T1000 (cell line): ENCODE measurements at places on chromosomes 2 and 18.

GRCh38 chr2:83365476-83365875, 1093.6 kb downstream of the SUCLG1 start:
- DNase-seq: no peak

DNA sequence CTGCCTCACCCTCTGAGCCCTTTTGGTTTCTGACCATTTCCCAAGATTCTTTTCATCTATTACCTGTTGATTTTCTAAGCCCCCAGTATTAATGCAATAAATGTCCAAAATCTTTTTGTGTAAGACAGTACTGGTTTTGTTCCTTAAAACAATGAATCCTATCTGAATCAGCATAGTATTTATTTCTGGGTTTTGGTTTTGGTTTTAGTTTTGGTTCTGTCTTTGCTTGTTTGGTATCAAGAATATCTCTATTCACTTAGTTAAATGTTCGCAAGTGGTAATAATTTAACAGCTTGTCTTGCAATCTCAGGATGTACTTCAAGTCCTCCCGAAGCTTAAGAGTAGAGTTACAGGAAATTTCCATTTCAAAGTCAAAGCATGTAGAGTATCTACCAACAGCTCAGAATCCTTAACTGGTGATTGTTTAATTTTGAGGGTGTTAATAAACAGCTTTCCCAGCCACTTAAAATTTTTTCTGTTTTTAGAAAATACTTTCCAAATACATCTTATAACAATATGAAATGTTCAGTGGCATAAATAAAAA, 67.7 kb upstream of the NEDD4L start:
- no peak for DNase-seq

DNA sequence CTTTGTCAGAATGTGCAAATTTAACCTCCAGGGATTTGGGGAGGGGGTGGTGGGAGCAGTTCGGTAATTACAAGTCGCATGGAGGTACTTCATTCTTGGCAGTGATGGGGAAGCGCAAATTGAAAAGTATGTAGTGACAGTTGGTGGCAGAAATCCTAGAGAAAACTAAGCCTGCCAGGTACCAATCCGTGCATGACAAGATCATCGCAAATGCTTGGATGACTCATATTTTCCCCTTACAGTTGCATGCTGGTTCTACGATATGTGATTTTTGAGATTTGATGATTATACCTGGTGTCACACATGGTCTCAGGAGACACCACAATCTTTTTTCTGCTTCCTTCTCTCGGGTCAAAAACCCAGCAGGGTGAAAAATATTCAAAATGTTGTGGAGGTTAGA, 479.7 kb upstream of the ID2 start:
- no peak for DNase-seq

- DNase-seq: no peak
These were observed 5.3 kb upstream of the PXDN start for GRCh38 chr2:1749489-1750119.

DNA sequence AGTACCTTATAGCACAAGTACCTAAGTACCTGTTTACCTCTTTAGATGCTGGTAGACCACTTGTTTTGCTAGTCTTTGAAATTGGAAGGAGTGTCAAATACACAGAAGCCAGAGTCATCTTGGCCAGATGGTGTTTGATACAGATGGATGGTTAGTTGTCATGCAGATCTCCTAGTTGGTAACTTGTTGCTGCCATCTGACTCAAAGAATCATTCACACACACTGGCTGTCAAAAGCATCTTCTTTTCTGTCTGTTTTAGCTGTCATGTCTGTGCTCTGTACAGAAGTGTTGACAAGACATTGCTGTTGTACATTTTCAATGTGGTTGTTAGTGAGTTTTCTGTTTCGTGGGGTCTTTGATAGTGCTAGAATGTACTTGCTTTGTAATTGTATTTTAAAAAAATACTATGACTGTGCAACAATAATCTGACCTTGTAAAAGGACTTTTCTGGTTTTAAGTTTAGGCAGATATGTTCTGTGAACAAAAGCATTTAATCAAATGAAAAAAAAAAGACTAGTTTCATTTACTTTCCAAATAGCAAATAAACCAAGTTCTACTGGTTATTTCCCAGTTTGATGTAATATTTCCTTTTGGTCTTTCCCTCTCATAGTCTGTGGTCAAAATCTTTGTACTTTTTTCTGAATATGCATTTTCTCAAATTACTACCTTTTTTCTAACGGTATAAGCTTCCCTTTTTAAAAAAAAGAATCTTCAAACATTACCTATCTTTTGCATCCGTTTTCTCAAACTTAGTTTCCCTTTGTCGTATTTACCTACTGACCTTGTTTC, 39.9 kb downstream of the TANK start:
- no peak for DNase-seq

DNA sequence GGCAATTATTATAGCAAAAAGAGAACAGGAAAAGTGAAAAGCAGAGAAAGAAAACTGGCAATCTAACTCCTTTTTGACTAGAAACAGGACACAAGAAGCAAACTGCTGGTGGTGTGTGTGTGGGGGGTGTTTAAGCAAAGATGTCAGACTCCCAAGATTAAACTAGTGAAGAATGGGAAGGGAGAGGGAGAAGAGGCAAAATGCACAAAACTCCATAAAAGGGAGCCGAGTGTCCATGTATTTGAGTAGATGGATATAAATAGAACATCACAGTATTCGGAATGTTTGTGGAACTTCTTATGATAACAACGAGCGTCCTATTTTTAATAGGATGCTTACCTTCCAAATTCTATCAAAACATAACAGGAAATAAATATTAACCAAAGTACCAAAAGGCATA, 179.8 kb upstream of the TRIB2 start:
- no peak for DNase-seq

GRCh38 chr2:133247631-133248030, 320.6 kb downstream of the NCKAP5 start:
- DNase-seq: no peak

DNA sequence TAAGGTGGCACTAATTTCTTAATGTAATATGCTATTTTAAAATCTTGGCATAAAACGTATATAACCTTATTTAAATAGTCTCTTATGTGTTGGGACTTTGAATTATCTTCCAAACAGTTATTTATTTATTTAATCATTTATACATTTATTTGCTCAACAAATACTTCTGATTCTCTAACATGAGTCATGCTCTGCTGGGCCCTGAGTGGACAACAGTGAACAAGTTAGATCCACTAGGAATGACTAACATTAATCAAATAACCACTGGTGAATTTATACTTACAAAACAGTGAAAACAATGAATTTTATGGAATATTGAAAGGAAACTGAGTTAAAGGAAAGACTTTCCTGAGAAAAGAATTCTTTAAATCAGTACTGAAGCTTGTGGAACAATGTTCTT, 1257.2 kb upstream of the CHAC2 start:
- no peak for DNase-seq

GRCh38 chr2:170241756-170242155, 63.8 kb downstream of the MYO3B start:
- DNase-seq: no peak

- no peak for DNase-seq
These were observed 3.8 kb downstream of the SLC1A4 start for GRCh38 chr2:64992990-64993389.

DNA sequence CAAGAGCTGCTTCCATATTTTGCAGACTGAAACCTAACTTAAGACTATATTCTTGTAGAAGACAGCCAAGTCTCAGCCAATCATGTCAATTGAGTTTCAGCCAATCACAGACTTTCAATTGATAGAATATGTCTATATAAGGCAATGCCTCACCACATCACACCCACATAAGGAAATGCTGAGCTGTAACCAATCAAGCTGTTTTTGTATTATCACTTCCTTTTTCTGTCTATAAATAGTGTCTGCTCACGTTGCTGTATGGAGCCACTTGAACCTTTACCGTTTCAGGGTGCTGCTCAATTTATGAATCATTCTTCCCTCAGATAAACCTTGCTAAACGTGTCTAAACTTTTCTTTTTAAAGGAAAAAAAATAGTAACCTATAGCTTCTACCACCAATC, 1554.4 kb upstream of the LRRTM1 start:
- DNase-seq: no peak

DNA sequence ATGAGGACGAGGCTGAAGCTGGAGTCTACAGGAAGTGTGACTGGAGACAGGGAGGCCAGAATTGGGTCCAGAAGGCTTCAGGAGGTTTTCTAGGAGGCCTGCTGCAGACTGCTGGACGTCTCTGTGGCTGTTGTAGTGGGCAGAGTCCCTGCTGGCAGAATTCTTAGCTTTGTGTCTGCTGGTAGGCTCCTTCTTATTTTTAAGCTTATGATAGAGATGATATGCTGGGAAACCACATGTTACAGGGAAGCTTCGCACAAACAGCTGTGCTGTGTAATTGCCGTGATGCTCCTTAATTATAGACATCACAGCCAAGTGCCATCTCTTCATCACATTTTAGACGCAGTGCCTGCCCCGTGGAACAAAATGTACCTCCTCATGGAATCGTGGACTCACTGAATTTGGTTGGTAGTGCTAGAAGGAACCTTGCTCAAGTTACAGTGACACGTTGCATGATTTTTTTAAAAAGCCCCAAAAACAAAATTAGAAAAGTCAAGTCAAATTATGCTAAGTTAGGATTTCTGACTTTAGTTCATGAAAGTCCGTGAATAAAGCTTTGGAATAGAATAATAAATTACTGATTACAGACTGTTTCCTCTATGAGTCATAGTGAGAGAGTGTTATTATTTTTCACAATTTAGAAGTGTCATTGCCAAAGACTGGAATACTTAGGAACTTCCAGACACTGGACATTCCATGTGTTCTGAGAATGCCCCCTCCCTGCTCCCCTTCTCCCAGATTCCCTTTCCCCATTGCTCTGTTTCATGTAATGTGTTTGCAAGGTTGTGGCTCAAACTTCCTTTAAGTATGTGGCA, 144.1 kb downstream of the FHOD3 start:
- DNase-seq: no peak

DNA sequence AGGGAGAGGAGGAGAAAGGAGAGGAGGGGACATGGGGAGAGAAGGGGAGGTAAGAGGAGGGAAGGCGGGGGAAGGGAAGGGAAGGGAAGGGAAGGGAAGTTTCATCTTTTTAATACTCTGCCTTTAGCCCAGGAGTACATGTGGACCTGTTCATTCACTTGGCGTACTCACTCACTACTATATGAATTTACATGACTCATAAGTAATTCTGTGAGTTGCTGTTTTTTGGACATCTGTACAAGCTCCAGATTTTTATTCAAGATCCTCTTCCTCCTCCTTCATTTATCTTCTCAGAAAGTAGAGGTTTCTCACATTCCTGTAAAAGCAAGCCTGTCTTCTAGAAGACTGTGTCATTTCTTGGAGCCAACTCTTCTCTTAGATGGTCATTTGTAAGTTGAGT, 84.6 kb downstream of the RDH14 start:
- DNase-seq: no peak

DNA sequence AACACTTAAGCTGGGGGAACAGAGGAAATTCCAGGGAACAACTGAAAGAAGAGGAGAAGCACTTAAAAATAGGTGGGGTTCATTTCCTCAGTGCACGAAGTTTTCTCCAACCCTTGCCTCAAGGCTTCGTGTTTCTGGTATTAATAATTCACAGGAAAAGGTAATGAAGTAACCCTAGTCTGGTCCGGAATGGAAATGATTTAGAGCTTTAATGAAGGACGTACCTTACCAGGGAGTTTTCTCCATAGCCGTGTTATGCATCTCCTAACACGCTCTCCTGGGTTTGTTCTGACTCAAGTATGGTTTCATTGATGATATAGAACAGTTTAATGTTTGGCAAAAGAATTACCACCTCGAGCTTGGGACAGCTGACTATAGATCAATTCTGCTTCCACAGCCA, 214.2 kb downstream of the MTX2 start:
- DNase-seq: no peak

DNA sequence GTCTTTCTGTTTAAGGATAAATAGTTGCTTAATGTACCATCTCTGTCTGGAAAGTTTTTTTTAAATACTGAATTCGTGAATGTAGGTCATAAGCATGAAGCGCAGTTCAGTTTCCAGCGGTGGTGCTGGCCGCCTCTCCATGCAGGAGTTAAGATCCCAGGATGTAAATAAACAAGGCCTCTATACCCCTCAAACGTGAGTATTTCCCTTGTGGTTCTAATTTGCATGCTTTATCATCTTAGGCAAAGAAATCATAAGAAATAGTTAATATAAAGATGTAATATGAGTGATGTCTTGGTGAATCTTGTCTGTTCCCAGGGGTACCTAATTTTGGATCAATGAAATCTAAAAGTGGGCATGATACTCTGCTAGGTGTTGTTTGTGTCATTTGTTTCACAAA, 1.5 kb downstream of the NDC80 start:
- DNase-seq: no peak

DNA sequence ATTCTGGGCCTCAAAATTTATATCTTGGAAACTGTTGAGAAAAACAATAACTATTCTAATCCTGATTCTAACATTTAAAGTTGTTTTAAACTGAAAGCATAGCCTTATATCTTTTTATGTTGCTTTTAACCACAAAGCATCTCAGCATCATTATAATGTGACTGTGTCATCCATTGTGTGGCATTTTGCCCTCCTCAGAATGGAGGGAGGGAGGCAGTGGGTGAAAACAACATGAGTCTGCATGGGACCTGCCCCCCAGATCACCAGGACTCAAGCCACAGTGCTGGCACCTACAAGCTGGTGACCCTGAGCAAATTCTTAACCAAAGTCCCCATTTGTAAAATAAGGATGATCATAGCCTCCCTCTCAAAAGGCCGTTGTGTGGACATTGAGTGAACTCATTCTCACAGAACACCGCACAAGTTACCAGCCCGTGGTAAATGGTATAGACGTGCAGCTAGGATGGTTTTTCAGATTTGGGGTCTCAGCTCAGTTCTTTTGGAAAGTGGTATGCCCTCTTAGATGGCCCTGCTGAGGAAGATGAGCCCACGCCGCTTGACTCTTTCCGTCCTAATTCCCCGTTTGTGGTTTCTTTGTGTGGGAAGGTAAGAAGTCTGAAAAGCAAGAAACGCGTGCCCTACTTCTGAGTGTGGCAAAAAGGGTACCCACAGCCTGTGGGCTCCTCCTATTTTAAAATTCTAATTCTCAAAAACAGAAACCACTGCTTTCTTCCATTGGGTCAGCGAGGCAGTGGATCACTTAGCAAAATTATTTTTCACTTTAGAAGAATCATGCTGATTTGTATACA, 305.0 kb upstream of the ID2 start:
- no peak for DNase-seq

- DNase-seq: no peak
These were observed 588 bp upstream of the CCDC93 start for GRCh38 chr2:118014492-118014824.

DNA sequence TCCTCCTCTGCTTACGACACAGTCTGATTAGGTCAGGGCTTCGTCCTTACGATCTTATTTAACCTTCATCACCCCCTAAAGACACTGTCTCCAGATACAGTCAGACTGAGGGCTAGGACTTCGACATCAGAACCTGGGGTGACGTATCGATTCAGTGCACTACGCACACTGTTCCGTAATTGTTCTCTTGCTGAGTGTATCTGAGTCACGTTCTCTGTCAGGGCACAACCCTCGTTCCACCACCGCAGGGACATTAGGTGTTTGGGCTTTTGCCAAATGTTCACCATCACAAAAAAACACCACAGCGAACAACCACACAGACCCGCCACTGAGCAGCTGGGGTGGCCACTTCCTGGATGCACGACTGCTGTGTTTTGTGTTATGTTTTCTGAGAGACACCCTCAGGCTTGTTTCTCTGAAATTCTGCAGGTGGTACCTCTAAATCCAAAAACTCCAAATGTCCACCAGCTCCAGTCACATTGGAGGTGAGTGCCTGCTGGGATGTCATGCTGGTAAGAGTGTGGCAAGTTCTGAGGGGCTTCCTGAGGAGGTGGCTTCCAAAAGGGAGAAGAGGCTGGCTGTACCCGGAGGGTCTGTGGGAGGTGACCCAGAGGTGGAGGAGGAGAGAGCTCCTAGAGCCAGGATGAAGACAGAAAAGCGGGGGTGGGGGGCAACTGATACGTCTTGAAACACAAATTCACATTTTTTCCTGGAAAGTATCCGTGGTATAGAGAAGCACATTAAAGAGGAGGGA, 66.6 kb downstream of the ADNP2 start:
- no peak for DNase-seq
